Fibroblast of upper back skin (primary cell): ENCODE measurements at places on chromosomes 7 and 10.

GRCh38 chr10:30353851-30354250, 4.8 kb upstream of the MTPAP start:
- DNase-seq = peak; percentile 90

- no peak for DNase-seq
Observed at GRCh38 chr10:4343091-4343490, 482.9 kb upstream of the AKR1E2 start.

DNA sequence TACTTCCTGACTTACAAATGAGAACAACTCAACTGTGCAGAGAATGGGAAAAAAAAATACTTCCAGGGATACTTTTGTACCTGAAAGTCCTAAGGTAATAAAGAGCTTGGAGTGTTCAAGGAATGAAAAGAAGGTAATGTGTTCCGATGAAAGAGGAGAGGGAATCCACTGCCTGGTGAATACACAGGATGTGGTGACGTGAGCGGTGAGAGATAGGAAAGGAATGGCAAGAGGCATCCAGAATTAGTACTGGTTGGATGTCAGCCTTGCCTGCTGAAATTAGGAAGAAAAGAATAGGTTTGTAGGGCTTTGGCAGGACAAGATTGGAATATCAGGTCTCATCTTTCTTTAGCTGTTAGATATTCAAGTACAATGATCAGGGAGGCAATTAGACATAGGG, 347.7 kb downstream of the POM121L12 start:
- peak; percentile 7 for DNase-seq

DNA sequence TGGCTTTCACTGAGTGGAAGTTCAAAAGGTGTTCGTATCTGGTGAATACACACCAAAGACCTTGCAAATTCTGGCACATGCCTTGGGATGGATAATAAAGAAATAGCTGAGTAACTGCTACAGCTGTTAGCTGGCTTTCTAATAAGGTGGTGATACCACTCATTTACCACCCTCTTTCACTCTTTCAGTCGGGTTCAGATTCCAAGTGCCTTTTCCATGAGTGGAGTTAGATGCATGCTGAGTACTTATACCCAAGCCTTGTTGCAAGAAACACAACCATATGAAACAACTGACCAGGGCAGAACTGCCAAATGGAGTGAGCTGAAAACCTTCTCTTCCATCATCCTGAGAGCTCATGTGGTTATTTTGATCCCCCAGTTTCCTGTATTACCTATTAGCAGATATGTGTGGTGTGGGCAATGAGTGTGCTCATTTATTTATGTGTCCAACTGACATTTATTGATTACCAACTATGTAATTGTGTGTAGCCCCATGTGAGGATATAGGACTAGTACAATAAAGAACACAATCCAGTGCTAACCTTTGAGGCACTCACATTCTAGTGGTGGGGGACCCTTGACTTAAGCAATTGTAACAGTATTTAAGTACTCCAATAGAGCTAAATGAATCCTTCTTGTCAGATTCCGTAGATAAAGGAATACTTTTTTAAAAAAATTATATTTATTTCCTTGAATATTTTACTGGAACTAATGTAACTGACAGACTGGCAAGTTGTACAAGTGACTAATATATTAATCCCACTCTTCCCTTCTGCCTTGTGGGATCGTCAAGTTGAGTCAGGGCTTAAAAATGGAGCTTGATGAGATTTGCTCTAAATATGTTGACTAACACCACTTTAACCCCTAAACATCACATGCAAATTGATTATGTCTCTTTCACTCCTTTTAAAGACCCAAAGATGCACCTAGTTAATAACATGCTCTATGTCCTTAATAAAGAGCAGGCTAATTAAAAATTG, 124.7 kb downstream of the ARID5B start:
- peak; percentile 77 for DNase-seq

DNA sequence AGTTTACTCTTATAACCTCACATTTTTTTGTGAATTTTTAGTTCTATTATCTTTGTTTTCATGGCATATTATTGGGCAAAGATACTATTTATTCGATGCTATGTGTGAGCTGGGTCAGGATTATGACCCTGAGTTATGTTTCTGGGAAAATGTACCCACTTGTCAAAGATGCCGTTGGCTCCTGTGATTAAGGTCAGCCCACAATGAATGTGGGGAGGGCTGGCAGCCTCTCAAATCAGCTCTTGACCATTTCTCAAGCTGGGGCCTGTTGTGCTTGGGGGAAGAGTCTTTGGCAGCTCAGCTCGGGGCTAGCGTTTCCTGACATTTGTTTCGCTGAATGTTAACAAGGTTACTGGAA, 97.5 kb downstream of the TCF7L2 start:
- peak; percentile 48 for DNase-seq

- DNase-seq = peak; percentile 45
Observed at GRCh38 chr7:90345595-90346335, 751 bp upstream of the GTPBP10 start.

DNA sequence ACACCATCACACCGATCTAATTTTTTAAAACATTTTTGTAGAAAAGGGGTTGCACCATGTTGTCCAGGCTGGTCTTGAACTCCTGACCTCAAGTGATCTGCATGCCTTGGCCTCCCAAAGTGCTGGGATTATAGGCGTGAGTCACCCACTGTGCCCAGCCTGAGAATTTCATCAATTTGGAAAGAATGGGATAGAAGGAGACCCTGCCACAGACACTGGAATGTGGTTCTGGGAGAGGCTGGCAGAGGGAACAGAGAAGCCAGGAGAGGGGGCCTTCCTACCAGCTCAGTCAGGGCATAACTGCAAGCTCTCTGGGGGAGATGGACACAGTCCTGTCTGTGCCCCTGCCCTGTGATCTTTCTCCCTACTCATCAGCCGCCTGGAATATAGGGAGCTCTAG, 42.1 kb upstream of the MKRN1 start:
- no peak for DNase-seq

DNA sequence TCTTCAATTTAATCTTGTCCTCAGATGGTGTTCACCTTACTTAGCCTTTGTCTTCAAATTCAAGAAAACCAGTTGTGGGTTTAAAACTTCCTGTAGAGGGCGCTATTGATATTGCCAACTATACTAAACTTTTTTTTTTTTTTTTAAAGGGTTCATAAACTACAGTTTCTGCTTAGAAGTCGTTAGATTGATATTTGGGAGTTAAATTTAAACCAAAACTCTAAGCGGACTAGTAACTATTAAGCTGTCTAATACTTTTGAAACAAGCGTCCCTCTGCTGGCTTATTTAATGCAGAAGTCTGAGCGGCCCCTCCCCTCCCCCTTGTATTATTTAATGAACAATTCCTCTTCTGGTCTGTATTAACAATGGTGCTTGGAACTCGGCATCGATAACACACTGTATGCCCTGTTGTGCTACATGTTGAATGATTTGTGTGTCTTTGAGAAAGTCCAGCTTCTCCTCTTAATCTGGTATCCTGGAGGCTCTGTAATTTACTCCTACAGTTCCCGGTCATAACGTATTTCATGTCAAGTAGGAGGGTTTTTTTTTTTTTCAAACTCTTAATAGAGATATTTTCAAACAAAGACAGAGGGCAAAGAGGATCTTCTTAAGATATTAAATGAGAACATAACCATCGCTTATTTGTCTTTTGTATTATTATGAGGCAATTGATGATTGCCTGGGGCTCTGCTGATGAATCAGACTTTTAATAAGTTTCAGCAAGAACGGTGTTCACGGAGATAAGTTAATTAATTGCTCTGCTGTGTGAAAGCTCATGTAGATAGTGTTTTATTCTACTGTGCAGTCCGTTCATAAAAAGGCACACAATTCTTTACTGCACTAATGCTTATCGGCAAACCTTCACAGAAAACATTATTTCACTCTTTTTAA, 22.6 kb upstream of the CREB5 start:
- peak; percentile 76 for DNase-seq

- DNase-seq = no peak
Observed at GRCh38 chr10:45179691-45180090, 135.7 kb downstream of the OR13A1 start.

- DNase-seq = no peak
Observed at GRCh38 chr10:85458324-85458723, 908.3 kb downstream of the GRID1 start.

DNA sequence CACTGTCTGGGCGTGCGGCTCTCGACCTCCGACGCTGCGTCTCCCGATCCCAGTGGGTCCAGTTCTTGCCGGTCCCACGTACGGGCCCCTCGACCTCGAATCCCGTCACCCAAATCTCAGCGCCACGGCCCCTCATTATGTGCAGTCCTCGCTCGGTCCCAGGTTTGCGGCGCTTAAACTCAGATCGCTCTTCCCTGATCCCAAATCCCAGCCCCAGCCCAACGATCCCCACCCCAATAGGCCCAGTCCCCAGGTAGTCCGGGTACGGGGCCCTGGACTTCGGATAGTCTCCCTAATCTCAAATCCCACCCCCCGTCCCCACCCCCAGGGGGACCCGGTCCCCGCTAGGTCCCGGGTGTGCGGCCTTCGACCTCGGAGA, 666 bp downstream of the HNRNPF start:
- no peak for DNase-seq

DNA sequence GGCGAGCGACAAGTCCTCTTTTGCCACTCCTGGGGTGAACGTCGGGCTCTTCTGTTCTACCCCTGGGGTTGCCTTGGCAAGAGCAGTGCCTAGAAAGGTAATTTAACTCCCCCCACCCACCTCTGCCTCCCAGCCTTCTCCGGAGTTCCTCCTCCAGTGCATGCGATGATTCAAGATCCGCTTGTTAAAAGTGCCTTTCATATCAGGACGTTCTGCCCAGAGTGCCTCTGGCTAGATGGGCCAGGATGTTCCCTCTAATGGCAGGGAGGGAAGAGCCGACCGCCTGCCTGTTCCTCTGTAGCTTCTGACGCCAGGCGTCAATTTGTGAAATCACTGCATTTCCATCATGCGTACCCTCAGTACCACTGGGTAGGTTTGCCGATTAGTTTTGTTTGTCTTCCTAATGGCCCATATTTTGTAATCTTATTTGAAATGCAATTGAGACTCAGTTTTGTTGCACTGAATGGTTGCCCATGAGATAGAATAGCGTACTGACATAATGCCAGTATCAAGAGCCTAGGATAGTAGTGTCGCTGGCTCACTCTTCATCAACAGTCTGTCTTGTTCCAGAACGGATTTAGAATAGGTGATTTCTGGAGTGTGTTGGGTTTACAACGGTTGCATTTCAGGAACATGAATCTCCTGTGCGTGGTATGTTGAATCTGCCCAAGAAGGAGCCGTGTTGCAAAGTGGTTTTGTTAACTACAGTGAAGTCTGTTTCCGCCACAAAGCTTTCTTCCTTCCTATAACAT, 13.5 kb downstream of the ECHDC3 start:
- DNase-seq = no peak

- DNase-seq = no peak
Observed at GRCh38 chr7:148299350-148300276, 291.0 kb upstream of the C7orf33 start.

DNA sequence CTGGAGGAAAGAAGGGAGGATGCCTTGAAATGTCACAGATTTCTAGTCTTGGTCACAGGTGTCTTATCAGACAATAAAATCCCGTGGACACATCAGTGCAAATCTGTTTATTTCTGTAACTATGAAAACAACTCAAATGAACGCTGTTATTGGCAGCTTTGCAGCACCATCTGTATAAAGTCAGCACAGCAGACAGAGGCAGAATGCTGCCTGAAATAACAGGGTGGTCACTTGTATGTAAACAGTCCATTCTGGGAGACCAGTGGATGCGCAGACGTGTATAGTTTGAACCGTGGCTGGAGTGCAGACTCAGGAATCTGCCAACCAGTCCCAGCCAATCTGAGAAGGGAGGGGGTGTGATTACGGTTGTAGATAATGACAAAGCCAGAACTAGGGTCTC, 54.8 kb downstream of the SEC23IP start:
- no peak for DNase-seq

GRCh38 chr10:120539076-120539475, 82.0 kb downstream of the PLPP4 start:
- DNase-seq = no peak

- no peak for DNase-seq
Observed at GRCh38 chr10:2851566-2851965, 215.8 kb upstream of the PFKP start.

- no peak for DNase-seq
Observed at GRCh38 chr10:70890917-70891431, 2.6 kb upstream of the PCBD1 start.

- no peak for DNase-seq
Observed at GRCh38 chr7:9719303-9719702, 1254.4 kb upstream of the PHF14 start.

GRCh38 chr10:119161680-119162451, 3.6 kb downstream of the SFXN4 start:
- DNase-seq = peak; percentile 67

GRCh38 chr7:14836006-14836405, 66.5 kb downstream of the DGKB start:
- no peak for DNase-seq

DNA sequence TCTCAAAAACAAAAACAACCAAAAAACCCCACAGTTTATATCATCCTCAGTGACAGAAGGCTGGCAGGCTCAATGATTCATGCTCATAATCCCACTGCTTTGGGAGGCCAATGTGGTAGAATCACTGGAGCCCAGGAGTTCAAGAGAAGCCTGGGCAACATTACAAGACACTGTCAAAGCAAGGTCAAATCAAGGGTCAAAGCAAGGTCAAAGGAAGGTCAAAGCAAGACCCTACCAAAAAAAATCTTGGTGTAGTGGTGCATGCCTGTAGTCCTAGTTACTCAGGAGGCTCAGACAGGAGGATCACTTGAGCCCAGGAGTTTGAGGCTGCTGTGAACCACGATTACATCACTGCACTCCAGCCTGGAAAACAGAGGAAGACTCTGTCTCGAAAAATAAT, 14.2 kb upstream of the NPC1L1 start:
- no peak for DNase-seq

GRCh38 chr10:133329491-133330202, 7.0 kb downstream of the CALY start:
- peak; percentile 83 for DNase-seq

GRCh38 chr7:74289018-74289658, at the start of gene CLIP2:
TSS of gene CLIP2 (plus strand) at chr7:74289407. CDS start at chr7:74317547, 28,140 bp downstream.
- DNase-seq = peak; percentile 76

- DNase-seq = no peak
Observed at GRCh38 chr10:18563003-18563726, 88.2 kb downstream of the NSUN6 start.

DNA sequence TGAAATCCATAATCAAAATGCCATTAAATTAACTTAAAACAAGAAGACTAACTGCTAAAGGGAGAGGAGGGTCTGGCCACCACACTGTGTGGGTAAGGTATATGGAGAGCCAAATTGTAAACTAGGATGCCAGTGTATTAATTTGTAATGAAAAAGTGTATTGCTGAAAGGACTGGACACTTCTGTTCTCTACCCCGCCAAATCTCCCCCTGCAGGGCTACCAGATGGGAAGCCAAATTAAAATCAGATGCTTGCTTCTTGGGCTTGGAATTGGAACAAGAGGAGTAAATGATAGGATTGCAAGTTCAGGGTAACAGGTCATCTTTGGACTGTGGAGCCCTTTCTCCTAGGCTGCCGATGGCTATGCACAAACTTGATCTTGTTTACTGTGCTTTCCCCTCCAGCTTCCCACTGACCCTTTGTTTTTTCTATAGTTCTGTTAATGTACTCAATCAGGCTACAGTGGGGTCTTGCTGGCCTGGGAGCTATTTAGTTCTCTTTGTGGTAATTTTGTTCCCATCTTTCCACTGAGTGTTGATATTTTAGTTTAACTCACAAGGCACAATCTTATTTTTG, 932.1 kb upstream of the C7orf33 start:
- peak; percentile 12 for DNase-seq
